ENCODE measurements at places on chromosomes 5 and 9.

DNA sequence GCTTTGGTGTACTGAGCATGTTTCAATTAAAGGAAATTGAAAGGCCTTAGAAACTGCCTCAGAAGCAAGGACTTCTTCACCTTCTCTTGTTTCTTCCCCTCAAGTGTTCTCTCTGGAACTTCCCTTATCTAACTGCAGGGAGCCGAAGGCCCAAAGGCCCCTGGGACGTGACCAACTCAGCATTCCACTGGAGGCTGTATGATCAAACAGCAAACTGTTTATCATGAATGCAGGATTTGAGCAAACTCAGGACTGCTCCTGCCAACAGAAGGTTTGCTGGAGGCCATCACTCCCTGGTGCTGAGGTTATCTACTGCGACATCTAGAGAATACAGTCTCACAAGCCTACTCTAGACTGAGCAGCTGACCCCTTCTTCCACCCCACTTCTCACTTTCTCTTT is 4.8 kb upstream of the CDH10 start:
- no peak overlapping the region for H3K4me3 ChIP-seq
- H3K27me3 ChIP-seq: no peaks in the 10 kb centered on the region
- H3K4me1 ChIP-seq: no peaks in the 10 kb centered on the region
- H3K27ac ChIP-seq: no peak overlapping the region

- no peak for DNase-seq
- no peaks in the 10 kb centered on the region for H3K36me3 ChIP-seq
- H3K27me3 ChIP-seq: no peaks in the 10 kb centered on the region
- H3K27ac ChIP-seq: no peak overlapping the region
- no peak overlapping the region for H3K4me3 ChIP-seq
These were observed 446.9 kb upstream of the GRIN3A start for GRCh38 chr9:102185371-102185770.

DNA sequence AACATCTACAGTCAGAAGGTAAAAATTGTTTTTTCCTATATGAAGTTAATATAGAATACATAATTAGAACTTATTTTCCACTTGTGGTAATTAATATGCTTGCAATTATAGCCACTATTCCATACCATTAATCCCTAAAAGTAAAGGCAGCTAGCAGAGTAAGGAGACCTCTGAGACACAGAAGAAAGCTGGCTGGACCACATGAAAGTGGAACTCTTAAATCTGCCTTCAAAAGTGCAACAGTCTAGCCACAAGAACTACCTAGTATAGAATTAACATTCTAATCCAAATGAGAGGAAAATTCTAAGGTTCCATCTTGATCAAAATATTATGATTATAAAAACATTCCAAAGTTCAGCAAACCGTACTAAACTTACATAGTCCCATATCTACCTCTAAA is 37.6 kb downstream of the ARL15 start:
- peaks cover 19% of the 10 kb centered on the region for H3K4me1 ChIP-seq
- H3K4me3 ChIP-seq: no peak overlapping the region
- H3K27ac ChIP-seq: no peak overlapping the region

- no peak overlapping the region for H3K27ac ChIP-seq
- H3K4me1 ChIP-seq: peaks cover 3% of the 10 kb centered on the region
- peaks cover 5% of the 10 kb centered on the region for H3K36me3 ChIP-seq
- no peak for DNase-seq
- peaks cover 4% of the 10 kb centered on the region for H3K27me3 ChIP-seq
These were observed 3.4 kb downstream of the IL4 start for GRCh38 chr5:132677191-132677590.

DNA sequence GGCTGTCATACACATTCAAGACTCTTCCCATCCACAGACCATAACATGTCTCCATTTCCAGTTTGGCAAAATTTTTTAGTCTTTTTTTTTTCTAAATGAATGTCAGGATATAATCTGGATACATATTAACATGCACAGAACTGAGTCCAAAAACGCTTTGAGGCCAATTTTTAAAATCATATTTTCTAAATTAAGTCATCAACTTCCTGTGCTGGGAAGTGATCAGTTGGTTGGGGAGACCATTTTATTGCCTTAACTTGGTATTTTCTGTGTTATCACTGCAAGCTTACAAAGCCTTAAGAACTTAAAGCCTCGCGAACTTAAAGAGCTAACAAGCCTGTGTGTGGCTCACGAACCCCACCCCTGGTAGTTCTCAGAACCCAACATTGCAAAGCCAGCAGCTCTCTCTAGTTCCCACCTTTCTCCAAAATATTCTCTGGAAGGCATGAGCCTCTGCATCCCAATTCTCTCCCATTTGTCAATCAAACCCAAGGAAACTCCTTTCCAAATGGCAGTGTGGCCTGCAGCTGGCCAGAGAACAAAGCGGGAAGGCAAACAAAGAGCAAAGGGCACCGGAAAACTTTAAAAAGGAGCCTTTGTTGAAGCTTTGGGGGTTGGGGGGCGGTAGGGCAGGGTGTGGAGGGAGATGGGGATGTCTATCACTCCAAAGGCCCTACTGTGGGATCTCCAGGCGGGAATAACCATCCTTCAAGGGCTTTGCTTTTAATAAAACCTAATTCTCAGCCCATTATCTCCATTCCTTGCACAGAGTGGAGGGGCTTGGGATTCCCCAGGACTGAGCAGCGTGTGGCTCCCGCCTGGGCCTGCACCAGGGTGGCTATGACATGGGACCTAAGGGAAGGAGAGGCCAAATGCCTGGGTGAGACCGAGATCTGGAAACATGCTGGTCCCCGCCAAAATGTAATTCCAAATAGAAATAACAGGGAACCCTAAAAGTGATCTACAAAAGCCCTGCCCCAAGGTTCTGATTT is 65.0 kb downstream of the ROR2 start:
- H3K27me3 ChIP-seq: peaks cover 36% of the 10 kb centered on the region
- H3K27ac ChIP-seq: no peak overlapping the region
- DNase-seq: no peak
- no peaks in the 10 kb centered on the region for H3K36me3 ChIP-seq

DNA sequence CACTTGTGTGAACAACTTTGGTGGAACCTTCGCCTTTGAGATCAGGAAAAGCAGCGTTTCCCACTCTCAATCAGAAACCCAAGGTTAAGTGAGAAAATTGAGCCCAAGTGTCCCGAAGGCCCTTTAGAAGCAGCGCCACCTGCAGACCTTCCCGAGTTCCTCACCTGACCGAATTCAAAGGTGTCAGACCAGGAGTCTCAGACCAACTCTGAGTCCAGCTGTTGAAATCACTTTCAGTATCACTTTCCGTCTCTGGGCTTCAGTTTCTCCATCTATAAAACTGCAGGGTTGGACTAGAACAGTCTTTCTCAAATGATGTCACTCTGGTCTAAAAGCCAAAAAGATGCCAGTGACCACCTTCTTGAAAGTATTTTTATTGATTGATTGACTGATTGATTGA is 31.7 kb upstream of the GRHPR start:
- peaks cover 7% of the 10 kb centered on the region for H3K27me3 ChIP-seq
- H3K36me3 ChIP-seq: no peaks in the 10 kb centered on the region
- no peak overlapping the region for H3K4me3 ChIP-seq
- H3K4me1 ChIP-seq: peaks cover under 1% of the 10 kb centered on the region
- H3K27ac ChIP-seq: peak overlapping the region; percentile 29

DNA sequence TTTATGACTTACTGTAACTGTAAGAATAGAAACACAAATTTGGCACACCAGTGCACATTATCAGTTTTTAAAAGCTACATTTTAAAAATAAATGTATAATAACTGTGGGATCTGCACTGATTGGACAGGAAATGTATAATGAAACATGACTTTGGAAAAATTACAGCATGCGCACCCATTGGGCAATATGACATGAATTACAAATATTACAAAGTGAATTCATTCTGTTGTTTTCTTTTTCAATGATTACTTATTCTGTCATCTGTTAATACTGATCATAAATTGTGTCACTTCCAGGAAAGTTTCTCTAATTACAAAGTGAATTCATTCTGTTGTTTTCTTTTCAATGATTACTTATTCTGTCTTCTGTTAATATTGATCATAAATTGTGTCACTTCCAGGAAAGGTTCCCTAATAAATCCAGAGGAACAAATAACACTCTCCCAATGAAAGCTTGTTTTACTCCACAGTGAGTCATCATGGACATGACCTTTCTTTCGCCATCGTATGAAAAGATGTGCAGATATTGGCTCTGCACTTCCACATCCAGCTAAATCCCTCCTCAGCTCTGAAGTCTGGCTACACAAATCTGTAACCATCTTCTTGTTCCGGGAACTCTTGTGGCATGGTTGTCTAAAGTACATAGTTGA is 297.0 kb upstream of the HAPLN1 start:
- H3K4me1 ChIP-seq: no peaks in the 10 kb centered on the region
- DNase-seq: no peak
- no peak overlapping the region for H3K4me3 ChIP-seq
- no peaks in the 10 kb centered on the region for H3K36me3 ChIP-seq
- no peaks in the 10 kb centered on the region for H3K27me3 ChIP-seq

- no peak overlapping the region for H3K27ac ChIP-seq
- peaks cover 24% of the 10 kb centered on the region for H3K27me3 ChIP-seq
- DNase-seq: no peak
- H3K36me3 ChIP-seq: no peaks in the 10 kb centered on the region
- no peak overlapping the region for H3K4me3 ChIP-seq
- H3K4me1 ChIP-seq: no peaks in the 10 kb centered on the region
These were observed 62.0 kb upstream of the ZNF354B start for GRCh38 chr5:178797546-178798440.

DNA sequence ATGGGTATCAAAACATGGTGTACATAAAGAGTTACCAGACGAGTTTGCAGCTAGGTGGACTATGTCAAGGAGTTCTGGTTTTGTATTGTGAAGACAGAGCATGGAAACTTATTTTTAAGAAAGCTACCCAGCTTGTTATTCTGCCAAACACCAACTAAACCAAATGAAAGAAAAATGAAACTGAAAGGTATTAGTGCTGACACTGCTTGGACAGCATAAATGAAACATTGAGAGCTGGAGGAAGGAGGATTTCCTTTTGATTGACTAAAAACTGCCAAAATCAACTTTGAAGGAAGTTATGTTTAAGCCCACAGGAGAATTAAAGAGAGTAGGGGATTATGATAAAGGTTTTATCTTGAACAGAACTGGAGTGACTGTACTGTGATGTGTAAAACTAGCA is 766.2 kb downstream of the PTPRD start:
- H3K4me3 ChIP-seq: no peak overlapping the region
- DNase-seq: no peak
- no peak overlapping the region for H3K27ac ChIP-seq
- peaks cover 3% of the 10 kb centered on the region for H3K4me1 ChIP-seq
- no peaks in the 10 kb centered on the region for H3K36me3 ChIP-seq

DNA sequence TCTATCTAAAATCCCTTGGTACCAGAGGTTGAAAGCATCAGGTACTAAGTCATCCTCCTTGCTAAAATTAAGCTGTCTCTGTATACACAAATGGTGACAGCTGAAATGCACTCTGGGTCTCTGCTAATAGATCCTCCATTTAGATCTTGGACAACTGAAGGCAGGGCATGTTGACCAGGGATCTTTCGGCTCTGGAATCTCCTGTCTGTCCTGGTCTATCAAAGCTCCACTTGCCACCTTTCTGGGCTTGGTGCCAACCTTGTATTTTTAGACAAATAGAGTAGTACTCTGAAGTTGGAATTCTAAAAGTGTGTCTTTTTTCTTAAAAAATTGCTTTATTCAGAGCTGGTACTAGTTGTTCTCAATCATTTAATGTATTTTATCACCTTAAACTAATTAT is 135.2 kb upstream of the HMHB1 start:
- DNase-seq: no peak
- H3K27me3 ChIP-seq: peaks cover 25% of the 10 kb centered on the region
- H3K4me3 ChIP-seq: no peak overlapping the region
- H3K27ac ChIP-seq: no peak overlapping the region

GRCh38 chr5:153543288-153543687 is 52.8 kb downstream of the GRIA1 start:
- H3K27me3 ChIP-seq: no peaks in the 10 kb centered on the region
- H3K4me3 ChIP-seq: no peak overlapping the region
- DNase-seq: no peak
- H3K4me1 ChIP-seq: no peaks in the 10 kb centered on the region
- no peaks in the 10 kb centered on the region for H3K36me3 ChIP-seq
- no peak overlapping the region for H3K27ac ChIP-seq

GRCh38 chr5:1443991-1444360 is 1.3 kb downstream of the SLC6A3 start:
- peaks cover 3% of the 10 kb centered on the region for H3K36me3 ChIP-seq
- peaks cover 6% of the 10 kb centered on the region for H3K4me1 ChIP-seq
- DNase-seq: no peak
- no peak overlapping the region for H3K27ac ChIP-seq
- H3K4me3 ChIP-seq: no peak overlapping the region
- peaks cover 46% of the 10 kb centered on the region for H3K27me3 ChIP-seq

DNA sequence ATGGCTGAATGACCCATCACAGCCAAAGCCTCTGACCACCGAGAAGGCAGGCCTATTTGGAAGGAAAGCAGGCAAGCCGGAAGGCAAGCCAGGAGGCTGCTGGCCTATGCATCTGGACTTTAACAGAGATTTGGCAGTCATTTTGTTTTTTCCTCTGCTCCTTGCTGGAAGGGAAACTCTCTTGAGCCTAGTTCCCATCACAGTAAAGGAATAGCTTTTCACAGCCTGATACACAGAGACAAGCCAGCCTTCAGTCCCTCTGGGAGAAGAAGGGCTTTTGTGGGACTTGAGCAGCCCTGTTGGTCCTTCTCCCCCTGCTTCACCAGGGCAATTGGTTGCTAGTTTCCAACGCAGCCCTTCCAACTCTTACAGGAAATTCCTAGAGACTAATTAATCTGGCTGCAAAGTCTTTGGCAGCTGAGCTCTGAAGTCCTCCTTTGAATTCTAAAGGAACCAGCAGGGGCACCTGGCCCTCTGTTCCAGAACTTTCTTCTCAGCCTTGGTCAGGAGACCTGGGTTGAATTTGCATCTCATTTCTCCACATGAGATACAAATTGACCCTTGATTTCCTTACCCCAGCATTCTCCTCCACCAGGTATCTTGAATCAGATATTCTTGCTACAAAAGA is 157.3 kb upstream of the EPB41L4A start:
- no peak overlapping the region for H3K27ac ChIP-seq
- H3K4me1 ChIP-seq: no peaks in the 10 kb centered on the region
- peaks cover 16% of the 10 kb centered on the region for H3K27me3 ChIP-seq
- DNase-seq: no peak

DNA sequence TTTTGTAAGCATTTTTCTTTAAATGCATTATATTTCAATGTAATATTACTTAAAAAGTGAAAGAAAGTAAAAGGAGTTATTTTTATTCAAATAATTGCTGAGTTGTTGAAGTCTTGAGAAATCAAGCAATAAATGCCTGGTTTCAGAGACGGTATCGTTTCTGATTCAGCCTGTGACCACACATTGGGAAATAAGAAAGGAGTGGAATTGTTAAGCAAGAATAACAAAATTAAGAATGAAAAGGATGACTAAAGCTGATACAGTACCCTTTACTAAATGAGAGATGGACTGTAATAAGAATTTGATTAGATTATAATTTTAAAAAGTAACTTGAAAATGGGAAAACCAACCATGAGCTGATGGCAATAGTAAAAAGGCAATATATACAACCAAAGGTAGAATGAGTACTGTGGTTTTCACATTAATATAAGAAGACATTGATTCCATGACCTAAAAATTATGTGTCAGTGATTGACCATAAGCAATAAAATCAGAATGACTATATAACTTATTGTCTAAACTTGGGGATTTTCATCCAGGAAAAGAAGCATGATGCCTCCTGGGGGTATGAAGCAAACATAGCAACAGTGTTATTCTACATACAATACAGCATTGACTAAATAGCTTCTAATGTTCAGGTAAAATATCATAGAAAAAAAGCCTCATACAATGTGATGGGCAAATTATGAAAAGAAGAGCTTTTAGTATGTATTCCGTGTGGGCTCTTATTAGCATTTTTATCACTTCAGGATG is 101.9 kb upstream of the PRDM9 start:
- H3K27ac ChIP-seq: no peak overlapping the region
- H3K27me3 ChIP-seq: no peaks in the 10 kb centered on the region
- DNase-seq: no peak
- H3K4me3 ChIP-seq: no peak overlapping the region
- H3K4me1 ChIP-seq: no peaks in the 10 kb centered on the region

Data from T-helper 17 cell (primary cell).